ENCODE measurements at places on chromosomes 7 and 10. TPM values are rescaled to one million over a fixed set of nuclear protein-coding genes. Genes with fewer than 3 reads are reported as not detected.

The CCDC136 gene
- total RNA-seq = 2.2 TPM

The COL26A1 gene
- 0.51 TPM for total RNA-seq

The PKD1L1 gene
- 0.07 TPM for total RNA-seq

The FGL2 gene
- not detected for total RNA-seq

The GDF2 gene
- total RNA-seq = not detected

The NUPR2 gene
- not detected for total RNA-seq

The CTNNA3 gene
- total RNA-seq = not detected

The TLX1 gene
- not detected for total RNA-seq

The XRCC2 gene
- 3.5 TPM for total RNA-seq

The THSD7A gene
- total RNA-seq = 1.7 TPM

The SLC13A4 gene
- total RNA-seq = not detected

The PLXNA4 gene
- total RNA-seq = 0.79 TPM

The TMEM176A gene
- total RNA-seq = not detected

The TET1 gene
- total RNA-seq = 0.59 TPM

The CYP2C18 gene
- total RNA-seq = 0.07 TPM

The PLEKHA1 gene
- total RNA-seq = 21.4 TPM

The SNCG gene
- total RNA-seq = 9.9 TPM

The PTPRZ1 gene
- not detected for total RNA-seq

The HMX2 gene
- 0.23 TPM for total RNA-seq

The TRPV6 gene
- not detected for total RNA-seq

The SLIT1 gene
- 0.04 TPM for total RNA-seq

The PLEKHS1 gene
- 0.06 TPM for total RNA-seq

The PFKFB3 gene
- 137 TPM for total RNA-seq

The TRIM73 gene
- total RNA-seq = 1.2 TPM

The CNOT4 gene
- 10.5 TPM for total RNA-seq

The PTN gene
- not detected for total RNA-seq

The ATRNL1 gene
- total RNA-seq = 0.21 TPM

The PDE1C gene
- total RNA-seq = 3.4 TPM

The PSD gene
- 0.20 TPM for total RNA-seq

The PRF1 gene
- total RNA-seq = not detected

The ANLN gene
- total RNA-seq = 57.6 TPM

The SH2B2 gene
- total RNA-seq = 1.8 TPM

The ODAD2 gene
- not detected for total RNA-seq

Data from A549 treated with Mapracorat at 1 μM for 4 hours (cell line).